ENCODE measurements at places on chromosomes 2 and 18.

DNA sequence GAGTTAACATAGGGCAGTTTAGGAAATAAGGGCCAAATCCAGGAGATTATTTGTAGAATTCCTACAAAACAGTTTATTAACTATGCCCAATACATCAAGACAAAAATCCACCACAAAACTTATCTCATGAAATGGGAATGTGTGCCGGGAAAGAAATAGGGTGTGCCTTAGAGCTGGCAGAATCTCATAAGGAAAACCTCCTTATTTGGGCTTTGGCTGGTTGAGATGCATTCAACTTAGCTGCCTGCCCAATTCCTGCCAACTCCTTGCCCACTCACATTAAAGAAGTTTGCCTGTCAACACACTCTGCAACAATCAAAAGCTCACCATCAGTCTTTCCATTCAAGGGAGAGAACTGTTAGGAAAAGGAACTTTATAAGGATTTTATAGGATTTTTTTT, 500.6 kb downstream of the SATB2 start:
- no peak for DNase-seq

DNA sequence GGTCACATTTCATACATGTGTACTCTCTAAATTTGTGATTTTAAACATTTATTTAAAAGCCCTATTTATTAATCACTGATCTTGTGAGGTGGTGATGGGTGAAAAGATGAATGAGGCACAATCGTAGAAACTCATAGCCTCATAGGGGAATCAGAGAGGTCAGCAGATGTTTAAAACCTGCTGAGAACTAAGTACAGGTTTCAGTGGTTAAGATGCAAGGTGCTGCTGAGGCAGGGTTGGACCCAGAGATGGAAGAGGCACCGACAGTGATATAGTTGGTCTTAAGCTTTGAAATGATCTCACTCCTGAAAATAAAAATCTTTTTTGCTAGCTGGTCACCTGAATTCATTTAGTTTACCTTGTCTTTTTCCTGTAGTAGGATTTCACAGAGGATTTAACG, 49.6 kb downstream of the LINC00305 start:
- no peak for DNase-seq

- no peak for DNase-seq
Observed at GRCh38 chr2:28058791-28059190, 168.3 kb downstream of the BABAM2 start.

DNA sequence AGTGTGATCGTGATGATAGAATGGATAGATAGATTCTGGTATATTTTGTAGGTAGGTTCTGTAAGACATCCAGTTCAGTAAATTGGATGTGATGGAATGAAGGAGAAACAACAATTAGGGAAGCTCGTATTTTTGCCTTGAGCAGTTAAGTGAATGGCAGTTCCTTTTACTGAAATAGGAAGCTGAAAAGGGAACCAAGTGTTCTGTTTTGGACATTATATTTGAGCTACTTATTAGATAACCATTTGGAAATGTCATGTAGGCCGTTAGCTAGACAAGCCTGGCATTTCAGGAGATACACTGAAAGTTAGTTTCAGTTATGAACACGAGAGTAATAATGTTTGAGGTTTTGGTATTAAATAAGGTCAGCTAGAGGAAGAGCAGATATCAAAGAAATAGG, 41.5 kb downstream of the MARCHF7 start:
- peak; percentile 82 for DNase-seq

GRCh38 chr18:54942569-54942968, 16.7 kb downstream of the CCDC68 start:
- DNase-seq: no peak

DNA sequence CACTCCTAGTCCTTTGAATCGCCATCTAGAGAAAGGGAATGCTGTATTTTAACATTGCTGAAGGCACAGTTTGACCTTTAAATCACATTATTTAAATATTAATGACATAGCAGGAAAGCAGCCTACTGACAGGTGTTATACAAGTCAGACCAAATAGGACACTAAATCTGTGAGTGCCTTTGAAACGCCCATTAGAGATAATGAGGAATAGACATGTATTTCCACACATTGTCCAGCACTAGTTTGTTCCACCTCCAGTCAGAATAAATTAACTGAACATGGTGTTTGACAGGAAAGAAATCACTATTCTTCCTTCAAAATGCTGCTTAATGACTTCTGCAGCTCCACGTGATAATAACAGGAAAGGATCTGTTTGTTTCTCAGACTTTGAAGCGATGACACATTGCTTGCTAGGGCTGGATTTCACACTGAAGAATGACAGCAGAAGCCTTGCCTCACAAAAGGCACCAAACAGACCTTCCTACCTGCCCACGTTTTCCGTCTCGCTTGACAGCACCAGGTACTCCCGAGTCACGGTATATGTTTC, 90.5 kb upstream of the DDX18 start:
- no peak for DNase-seq

GRCh38 chr2:210169516-210170195, 1.6 kb downstream of the KANSL1L start:
- peak; percentile 75 for DNase-seq

DNA sequence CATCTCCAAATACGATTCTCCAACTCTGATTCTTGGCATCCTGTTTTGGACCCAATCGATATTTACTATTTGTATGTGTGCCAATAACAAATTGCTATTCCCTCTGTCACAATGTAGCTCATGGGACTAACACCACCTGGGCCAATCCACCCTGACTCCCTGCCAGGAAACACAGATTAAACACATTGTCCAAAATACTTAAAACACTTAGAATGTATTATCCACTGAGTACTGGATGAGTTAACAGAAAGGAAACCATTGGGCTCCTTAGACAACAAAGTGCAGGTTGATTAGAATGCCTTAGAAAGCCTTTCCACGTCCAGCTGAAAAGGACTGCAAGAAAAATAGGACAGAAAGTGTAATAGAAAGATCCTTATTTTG, 79.4 kb upstream of the ARHGAP28 start:
- no peak for DNase-seq

DNA sequence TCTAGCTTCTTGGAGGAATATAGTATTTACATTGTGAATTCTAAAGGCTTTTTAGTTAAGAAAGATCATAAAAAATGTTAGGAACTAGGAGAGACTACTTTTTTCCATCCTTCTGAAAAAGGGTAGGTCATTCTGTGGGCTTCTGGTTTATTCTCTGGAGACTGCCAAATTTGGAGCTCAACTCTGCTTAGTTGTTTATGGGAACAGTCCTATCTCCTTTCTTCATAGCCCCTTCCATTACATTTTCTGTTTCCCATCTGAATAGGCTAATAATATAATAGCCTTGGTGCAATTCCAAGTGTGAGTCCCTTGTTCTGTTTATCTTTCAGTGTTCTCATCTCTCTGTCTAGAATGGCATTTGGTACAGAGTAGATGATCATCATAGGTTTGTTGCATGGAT, 15.6 kb downstream of the LAMA3 start:
- DNase-seq: no peak

DNA sequence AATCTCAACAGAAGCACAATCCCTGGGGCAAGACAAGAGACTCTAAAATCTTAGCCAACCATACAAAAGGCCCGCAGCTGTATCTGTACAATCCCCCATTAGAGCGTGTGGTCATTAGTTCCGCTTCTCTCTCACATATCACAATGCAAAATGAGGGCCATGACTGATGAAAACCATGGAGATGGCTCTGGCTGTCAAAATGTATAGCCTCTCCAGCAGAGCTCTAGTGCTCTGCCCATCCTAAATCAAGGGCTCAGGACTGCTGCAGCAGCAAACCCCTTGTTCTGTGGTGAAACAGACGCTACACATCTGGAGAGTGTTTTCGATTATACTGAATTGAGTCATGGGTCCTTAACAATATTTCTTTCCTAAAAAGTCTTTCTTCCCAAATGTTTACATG, 221.0 kb downstream of the PID1 start:
- DNase-seq: no peak

GRCh38 chr2:82143343-82143742, 1838.8 kb upstream of the LRRTM1 start:
- DNase-seq: no peak

- peak; percentile 58 for DNase-seq
Observed at GRCh38 chr18:61606759-61607158, 273.5 kb downstream of the CDH20 start.

DNA sequence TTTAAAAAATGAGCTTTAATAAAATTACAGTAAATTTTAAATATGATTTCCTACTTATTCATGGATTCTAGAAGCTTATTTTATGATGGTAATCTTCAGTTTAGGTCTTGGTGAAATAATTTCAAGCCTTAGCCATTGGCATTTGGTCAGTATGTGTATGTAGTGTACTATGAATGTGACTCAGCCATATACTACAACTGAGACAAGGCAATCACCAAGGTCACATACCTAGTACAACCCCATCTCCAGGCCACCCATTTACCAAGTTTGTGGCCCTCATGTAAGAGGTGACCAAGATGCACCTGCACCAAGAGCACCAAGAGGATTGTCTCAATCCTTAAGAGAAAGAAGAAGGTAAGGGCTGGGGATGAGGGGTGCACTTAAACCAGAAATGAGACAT, 54.8 kb upstream of the FRZB start:
- no peak for DNase-seq

Data from suppressor macrophage treated with lipopolysaccharide for 1 hour (primary cell).